Endodermal cell (in vitro differentiated cells): ENCODE measurements at places on chromosomes 7 and 10. TPM values are rescaled to one million over a fixed set of nuclear protein-coding genes. Genes with fewer than 3 reads are reported as not detected.

- H3K27me3 ChIP-seq: no peaks in the 10 kb centered on the region
- H3K4me3 ChIP-seq: no peak overlapping the region
- H3K4me1 ChIP-seq: no peaks in the 10 kb centered on the region
- no peak overlapping the region for H3K27ac ChIP-seq
Observed at GRCh38 chr10:127254276-127254675, 57.9 kb upstream of the INSYN2A start.

DNA sequence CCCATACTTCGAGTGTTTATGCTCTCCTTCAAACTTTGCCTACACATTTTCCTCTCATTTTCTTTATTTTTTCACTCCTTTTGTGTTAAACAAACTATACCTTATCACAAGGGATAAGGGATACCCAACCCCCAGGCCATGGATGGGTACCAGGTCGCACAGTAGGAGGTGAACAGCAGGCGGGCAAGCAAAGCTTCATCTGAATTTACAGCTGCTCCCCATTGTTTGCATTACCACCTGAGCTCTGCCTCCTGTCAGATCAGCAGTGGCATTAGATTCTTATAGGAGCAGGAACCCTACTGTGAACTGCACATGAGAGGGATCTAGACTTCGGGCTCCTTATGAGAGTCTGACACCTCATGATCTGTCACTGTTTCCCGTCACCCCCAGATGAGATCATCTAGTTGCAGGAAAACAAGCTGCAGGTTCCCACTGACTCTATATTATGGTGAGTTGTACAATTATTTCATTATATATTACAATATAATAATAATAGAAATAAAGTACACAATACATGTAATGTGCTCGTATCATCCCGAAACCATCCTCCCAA is 28.5 kb downstream of the ZC3HC1 start:
- H3K4me3 ChIP-seq: no peak overlapping the region
- peaks cover 82% of the 10 kb centered on the region for H3K36me3 ChIP-seq
- no peak overlapping the region for H3K27ac ChIP-seq
- no peaks in the 10 kb centered on the region for H3K4me1 ChIP-seq
- no peak for DNase-seq

The GDF2 gene
- not detected in 3 replicates for total RNA-seq

The ANKRD61 gene
- not detected in 3 replicates for total RNA-seq
